Naive thymus-derived CD8-positive, alpha-beta T cell (primary cell): ENCODE measurements at places on chromosomes 7 and 10.

GRCh38 chr7:17320102-17320497 is 21.6 kb downstream of the AHR start:
- no peak for DNase-seq

DNA sequence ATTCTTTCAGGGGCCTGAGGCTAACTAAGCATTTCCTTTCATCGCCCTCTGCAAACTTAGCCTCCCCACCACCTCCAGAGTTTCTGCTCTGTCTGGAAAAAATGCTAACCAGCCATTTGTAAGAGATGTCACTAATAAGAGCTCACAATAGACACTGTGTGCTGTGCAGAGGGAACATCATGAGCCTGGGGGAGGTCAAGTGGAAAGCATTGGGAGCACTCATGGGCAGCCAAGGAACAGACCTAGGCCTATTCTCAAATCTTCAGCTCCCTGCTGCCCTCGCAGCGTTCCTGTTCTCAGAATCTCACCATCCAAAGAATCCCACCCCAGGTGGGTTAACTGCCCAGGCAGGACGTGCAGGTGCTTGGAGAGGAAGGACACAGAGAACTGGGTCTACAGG is 27.1 kb upstream of the GPAM start:
- DNase-seq, result no peak

- DNase-seq, result no peak
Measured at GRCh38 chr7:17659126-17659525, 281.2 kb downstream of the SNX13 start.

DNA sequence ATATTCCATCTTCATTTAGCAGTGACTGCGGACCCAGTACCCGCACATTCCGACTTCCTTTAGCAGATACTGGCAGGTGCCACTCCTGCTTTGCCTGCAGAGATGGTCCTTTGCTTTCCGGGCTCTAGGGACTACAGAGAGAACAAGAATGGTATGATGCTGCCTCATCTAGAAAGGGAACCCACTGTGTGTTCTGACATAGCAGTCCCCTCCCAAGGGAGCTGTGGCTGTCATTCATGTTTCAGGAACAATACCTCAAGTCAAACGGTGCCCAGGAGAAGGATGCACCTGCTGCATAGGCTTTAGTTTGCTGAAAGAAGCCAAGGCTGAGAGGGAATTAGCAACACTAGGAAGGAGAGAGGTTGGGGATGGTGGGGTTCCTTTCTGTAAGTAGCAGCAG is 15.9 kb upstream of the TMEM72 start:
- DNase-seq, result no peak

DNA sequence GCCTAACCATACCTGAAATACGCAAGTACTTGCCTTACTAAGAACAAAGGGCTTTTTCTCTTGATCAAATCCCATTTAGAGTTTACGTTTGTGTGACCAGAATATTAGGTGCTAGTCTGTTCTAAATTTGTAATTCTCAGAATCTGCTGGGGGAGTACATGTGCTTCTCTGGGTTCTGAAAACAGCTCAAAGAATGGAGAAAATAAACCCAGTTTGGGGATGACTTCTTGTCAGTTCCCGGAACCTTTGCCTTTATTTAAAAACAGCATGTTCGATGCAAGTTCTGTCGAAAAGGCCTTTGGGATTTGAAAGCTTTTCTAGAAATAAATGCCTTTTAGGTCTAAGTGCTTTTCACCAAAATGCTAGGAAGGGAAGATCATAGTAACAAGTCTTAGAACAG is 147.0 kb downstream of the ARID5B start:
- DNase-seq, result no peak

GRCh38 chr10:46234431-46235060 is 52.3 kb upstream of the ANTXRL start:
- no peak for DNase-seq

DNA sequence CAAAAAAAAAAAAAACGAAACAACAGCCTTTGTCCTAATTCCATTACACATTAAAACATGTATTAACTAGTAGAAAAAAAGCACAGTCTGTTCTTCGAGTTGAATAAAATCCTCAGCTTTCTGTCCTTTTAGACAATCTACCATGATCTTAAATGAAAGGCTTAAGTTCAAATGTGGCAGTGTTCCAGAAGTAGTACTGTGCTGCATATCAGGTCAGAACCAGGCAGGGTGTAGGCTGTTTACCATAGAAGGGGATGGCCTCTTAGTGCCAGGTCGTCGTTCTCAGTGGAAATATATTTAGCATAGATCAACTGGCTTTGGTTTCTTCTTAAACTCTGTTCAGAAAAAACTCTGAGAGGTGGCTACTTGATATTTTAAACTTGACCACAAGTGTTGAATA is 612.0 kb downstream of the CNTNAP2 start:
- no peak for DNase-seq

- no peak for DNase-seq
Measured at GRCh38 chr7:36984710-36985312, 260.5 kb upstream of the AOAH start.
